ENCODE measurements at places on chromosomes 3 and 15.
A peak's percentile ranks its signal among the peaks of the same experiment; 100 is the strongest.

- no peak for DNase-seq
Observed at GRCh38 chr3:112020674-112021085, 13.9 kb upstream of the TMPRSS7 start.

DNA sequence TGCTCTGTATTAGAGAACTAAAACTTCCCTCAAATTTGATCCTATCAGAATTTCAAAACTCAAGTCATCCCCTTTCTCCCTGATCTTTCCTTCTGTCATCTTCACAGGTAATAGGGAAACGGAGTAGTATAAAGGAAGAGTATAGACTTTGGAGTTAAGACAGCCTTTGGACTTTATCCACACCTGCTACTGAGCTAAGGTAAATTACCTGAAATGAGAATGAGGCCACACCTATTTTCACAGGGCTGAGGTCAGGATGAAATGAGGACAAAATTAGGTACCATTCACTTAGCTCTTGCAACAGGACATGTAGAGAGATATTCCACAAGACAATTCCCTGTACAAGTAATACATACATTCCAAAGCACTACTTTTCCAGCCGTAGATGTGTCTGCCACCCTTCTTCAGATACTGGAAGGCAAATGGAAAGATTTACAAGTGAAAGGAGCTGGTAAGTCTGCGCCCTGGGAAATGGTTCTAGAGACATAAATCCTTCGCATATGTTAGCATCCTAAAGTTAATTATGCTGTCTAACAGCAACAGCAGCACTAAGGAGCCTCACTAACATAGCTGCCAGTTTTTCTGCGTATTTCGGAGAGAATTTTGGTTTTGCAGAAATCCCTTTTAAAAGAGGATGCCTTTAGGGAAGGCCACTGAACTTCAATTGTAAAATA, 461.8 kb downstream of the SHQ1 start:
- DNase-seq: no peak

DNA sequence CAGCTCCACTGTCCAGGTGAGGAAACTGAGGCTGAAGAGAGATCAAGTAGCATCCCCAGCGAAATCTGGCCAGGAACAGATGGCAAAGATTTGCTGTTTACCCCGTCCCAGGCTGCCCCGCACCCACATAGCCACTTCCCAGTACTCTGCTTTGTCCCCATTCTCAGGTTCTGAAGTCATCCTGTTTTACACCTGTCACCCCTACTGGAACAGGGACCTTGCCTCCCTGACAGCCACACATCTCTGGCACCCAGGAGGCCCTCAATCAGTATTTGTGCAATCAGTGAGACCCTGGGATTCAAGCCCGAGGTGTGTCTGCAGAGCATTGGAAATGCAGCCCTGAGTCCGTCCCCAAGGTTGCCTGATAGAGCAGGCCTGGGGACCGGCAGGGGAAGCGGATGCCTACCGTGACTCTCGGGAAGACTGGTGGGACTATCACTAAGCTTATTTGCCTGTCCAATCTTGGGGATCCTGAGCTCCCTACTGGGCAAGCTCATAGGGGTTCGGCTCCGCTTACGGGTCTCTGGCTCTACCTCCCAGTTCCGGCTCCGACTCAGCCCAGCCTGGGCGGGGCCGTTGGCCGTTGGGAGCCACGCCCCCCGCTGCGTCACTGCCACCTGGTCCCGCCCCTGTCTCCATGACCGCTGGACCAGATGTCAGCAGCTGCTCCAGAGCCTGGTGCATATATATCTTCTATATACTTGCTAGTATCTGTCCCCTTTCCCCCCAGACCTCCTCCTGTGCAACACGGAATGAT, 17.5 kb upstream of the FANCD2 start:
- peak; percentile 74 for DNase-seq

DNA sequence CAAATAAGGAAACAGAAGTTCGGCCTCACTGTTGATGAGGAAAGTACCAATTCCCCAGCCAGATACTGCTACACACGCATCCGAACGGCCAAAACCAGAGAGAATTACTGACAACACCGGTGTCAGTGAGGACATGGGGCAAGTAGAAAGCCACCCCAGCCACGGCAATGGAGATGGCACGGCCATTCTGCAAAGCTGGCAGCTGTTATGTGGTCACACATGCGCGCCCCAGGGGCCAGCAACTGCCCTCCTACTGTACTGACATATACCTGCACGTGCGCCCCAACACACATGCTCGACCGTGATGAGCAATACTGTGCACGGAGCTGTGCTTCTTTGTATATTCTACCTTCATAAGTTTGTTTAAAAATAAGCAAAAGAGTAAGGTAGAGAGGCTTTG, 217.4 kb downstream of the ADAMTS17 start:
- no peak for DNase-seq

DNA sequence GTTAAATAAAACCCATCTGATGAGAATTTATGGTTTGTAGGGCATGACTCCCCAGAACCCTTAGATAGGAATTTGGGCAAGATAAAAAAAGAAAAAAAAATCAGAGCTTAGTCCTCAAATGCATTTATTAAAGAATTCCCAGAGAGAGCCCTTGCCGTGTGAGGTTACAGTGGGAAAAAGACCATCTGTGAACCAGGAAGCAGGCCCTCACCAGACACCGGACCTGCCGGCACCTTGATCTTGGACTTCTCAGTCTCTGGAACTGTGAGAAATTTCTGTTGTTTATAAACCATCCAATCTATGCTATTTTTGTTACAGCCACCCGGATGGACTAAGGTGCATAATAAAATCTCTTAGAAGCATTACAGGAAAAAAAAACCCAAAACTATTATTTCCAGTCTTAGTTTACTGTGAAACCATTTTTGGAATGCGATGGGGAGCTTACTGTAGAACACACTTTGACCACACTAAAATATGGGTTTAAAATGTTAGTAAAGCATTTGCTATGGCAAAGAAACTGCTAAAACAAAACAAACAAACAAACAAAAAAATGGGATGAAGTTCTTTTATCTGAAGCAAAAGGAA, 72.2 kb downstream of the LEKR1 start:
- no peak for DNase-seq

GRCh38 chr15:38421069-38421690, 32.7 kb upstream of the FAM98B start:
- no peak for DNase-seq
